CD4-positive, alpha-beta T cell treated with Interleukin-1 beta for 1 hour (primary cell): ENCODE measurements at places on chromosomes 6 and 20.

DNA sequence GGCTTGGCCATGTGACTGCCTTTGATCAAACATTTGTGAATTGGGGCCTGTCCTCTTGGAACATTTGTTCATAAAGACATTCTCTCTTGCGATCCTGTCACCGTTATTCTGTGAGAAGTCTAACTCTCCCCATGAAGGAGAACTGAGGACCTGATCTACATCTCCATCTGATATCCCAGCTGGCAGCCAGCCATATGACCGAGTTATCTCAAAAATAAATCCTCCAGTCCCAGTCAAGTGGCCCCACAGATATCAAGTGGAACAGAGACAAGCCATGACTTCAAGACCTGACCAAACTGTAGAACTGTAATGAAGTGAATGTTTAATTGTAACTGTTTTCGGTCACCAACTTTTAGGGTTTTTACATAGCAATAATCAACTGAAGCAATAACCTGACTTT, 25.7 kb downstream of the SNX3 start:
- no peak for DNase-seq

DNA sequence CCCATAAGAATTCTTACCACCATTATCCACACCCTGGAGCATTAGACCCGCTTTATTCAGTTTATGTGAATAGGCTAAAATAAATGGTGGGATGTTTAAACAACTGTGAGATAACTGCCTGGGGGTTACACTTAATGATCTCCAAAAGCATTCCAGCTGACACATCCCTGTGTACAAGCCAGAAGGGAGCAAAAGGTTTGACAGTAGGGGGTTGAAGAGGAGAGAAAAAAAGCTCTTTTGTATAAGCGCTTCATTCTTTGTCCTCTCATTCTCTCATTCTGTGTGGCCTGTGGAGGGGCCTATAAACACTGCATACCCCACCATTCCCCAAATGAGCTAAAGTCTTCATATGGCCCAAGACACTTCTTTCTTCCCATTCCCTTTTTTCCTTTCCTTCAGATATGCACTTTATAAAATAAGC, 30.8 kb upstream of the COL21A1 start:
- DNase-seq: no peak

DNA sequence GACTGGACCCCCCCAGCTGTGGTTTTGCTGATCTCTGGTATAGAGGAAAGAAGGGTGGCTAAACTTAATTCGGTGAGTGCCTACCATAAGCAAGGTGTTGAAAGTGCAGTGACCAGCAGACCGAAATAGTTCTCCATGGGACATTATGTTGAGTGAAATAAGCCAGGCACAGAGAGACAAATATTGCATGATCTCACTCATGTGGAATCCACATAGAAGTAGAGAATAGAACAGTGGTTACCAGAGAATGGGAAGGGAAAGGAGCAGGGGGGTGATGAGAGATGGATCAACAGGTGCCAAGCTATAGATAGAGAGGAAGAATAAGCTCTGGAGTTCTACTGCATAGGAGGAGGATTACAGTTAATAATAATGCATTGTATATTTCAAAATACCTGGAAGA, 9.7 kb upstream of the GCNT2 start:
- DNase-seq: no peak

DNA sequence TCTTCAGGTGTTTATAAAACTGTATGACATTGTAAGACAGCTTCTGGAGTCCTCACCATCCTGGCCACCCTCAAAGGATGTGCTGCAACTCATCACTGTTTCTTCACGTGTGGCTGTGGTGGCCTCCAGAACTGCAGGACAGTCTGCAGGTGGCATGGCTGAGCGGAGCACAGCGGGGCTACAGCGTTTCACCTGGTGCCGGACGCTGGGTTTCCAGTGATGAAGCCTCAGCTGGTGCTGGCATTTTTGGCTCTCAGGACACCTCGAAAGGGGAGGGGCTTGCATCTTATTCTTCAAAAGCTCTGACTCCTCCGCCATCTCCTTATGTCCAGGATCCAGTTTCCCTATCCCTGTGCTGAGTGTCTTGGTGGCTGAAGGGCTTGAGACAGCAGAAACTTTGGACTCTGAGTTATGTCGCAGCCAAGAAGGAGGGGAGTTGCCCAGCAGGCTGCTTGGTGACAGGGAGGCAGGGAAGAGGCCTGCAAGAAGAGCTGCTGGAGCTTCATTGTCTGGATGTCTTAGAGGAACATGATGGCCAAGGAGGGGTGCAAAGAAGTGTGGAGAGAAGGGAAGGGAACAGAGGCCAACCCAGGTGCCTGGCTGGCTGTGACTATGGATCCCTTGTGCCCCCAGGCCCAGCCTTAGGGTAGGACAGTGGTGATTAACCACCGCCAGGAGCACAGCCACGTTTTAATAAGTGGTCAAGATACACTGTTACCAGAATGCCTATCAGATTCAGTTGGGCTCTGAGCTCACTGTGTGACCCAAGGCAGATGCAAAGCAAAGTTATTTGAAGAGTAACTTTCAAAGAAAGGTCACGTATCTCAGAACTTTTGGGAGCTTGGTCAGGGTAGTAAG, 58.7 kb downstream of the GTF2H5 start:
- DNase-seq: no peak

GRCh38 chr6:154341871-154342270, 14.7 kb downstream of the IPCEF1 start:
- no peak for DNase-seq

- no peak for DNase-seq
Measured at GRCh38 chr6:156859686-156860085, 82.5 kb downstream of the ARID1B start.

DNA sequence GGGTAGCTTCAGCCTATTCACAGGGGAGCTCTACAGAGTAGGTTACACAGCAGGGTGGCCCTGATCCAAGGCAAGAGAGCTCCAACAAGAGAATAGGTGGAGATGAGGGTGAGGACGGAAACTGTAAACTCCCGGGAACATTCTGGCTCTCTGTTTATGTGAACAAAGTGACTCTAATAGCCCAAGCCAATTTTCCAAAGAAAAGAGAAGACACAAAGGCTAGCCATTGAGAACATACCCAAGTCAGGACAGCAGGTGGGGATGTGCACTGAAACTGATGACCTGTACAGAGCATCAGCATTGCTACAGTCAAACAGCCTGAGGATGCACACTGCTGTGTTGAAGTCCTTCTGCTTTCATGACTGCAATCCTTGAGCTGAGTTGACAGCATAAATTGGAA, 136.0 kb upstream of the TOP1 start:
- no peak for DNase-seq

DNA sequence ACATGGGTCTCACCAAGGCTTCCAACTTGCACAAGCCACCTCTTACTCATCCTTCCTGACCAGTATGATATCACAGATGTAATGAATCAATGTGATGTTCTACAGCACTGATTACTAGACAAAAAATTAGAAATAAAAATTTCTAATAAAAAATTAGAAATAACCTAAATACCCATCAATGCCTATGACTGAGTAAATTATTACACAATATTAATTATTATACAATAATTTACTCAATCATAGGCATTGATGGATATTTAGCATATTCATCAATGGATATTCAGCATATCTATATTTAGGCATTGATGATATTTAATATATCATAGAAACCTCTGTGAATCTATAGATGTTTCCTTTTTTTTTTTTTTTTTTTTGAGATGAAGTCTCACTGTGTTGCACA, 43.2 kb upstream of the MBOAT1 start:
- no peak for DNase-seq

DNA sequence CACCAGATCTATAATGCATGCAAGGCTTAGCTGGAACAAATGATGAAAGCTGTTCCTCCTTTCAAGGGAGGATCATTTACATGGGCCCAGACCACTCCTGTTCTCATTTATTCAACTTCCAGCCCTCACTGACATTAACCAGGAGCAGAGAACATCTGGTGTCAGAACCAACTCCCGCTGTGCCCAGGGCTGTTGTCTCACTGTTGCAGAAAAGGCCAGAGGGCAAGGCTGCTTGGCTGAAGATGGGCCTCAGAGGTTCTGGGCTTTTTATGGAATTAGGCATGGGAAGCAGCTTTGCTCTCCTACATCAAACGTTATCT, 164.2 kb downstream of the GMPR start:
- DNase-seq: no peak

DNA sequence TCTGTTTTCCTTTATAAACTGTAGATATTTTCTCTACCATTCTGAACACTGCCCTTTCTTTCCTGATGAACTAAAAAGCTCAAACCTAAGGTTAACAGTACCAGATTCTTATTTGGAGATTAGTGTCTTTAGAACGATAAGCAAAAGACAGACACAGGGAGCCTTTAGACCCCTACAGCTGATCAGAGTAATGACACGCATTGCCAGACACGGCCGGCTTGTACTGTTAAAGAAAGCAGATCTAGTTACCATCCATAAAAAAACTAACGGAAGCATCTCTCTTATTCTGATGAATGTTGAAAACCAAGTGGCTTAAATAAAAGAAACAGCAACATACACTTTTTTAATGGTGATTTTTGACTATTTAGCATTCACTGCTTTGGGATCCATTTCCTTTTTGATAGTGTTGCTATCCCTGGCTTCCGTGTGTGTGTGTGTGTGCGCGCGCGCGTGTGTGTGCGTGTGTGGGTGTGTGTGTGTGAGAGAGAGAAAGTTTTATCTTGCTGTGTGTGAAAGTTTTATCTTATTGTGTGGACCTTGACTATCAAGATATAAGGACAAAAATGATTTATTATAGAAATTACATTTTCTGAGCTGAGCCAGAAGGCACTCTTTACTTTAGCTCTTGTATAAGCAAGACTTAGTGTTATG, 95.6 kb upstream of the SLC35B3 start:
- no peak for DNase-seq

GRCh38 chr6:44837741-44838140, 450.2 kb downstream of the CDC5L start:
- DNase-seq: no peak

GRCh38 chr6:142235272-142235671, 66.5 kb upstream of the ADGRG6 start:
- no peak for DNase-seq

- DNase-seq: no peak
Measured at GRCh38 chr20:60446267-60447111, 488.3 kb downstream of the CDH26 start.

GRCh38 chr6:45732731-45733130, 282.9 kb downstream of the CLIC5 start:
- no peak for DNase-seq

- no peak for DNase-seq
Measured at GRCh38 chr6:36712816-36713215, 15.2 kb downstream of the RAB44 start.

DNA sequence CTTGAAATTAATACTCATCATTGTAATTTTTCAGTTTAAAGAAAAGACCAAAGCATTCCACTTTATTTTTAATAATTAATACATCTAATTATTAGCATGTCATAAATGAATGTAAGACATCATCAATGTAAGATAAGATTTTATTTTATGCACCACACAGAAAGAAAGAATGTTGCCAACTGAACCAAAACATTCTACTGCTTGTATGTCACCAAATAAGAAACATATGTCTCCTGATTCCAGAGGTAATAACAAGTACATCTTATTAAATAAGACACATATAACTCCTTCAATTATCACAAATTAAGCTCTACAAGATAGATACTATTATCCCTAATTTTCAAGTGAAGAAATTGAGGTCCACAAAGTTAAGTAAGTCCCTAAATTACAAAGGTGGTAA, 189.5 kb downstream of the GMDS start:
- no peak for DNase-seq

- no peak for DNase-seq
Measured at GRCh38 chr6:147716434-147716833, 207.9 kb downstream of the SAMD5 start.

GRCh38 chr20:31602779-31603441, 2.2 kb upstream of the ID1 start:
- peak; percentile 52 for DNase-seq

GRCh38 chr20:24609757-24610156, 140.3 kb downstream of the SYNDIG1 start:
- no peak for DNase-seq
